ENCODE measurements at places on chromosomes 3 and 15.

DNA sequence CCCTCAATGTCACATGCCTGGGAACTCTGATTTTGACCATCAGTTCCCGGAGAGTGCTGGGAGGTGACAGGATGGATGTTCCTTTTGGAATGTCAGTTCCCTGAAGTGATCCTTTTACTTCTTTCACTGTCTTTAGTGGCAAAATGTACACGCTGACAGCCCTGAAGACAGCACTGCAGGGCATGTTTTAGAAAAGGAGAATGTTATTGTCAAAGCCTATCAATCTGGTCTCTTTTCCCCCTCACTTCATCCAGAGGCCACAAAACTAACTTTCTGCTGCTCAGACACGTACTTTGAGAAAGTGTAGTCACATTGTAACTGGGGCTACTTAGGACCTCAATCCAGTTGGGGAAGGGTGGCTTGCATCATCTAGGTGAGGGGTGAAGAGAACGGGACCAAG lies 14.0 kb upstream of the NEO1 start:
- no peak for DNase-seq

- no peak for DNase-seq
Observed at GRCh38 chr3:152321955-152322377, 53.2 kb downstream of the MBNL1 start.

- no peak for DNase-seq
Observed at GRCh38 chr3:19190602-19191001, 42.3 kb downstream of the KCNH8 start.

DNA sequence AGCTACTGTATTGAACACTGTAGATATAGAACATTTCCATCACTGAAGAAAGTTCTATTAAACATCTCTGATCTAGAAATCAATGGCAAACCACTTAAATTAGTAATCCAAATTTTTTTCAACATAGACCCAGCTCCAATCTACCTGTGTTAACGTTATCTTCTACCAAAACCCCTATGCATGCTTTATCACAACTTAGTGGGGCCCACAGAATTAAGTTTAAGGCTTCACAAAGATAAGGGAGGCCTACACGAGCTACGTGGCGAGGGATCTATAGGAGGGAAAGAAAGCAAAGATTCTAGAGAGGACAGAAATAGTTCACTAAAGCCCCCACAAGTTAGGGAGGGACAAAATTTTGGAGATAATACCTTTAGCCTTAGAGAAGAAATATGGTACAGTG lies 116.1 kb downstream of the TFDP2 start:
- DNase-seq = no peak

DNA sequence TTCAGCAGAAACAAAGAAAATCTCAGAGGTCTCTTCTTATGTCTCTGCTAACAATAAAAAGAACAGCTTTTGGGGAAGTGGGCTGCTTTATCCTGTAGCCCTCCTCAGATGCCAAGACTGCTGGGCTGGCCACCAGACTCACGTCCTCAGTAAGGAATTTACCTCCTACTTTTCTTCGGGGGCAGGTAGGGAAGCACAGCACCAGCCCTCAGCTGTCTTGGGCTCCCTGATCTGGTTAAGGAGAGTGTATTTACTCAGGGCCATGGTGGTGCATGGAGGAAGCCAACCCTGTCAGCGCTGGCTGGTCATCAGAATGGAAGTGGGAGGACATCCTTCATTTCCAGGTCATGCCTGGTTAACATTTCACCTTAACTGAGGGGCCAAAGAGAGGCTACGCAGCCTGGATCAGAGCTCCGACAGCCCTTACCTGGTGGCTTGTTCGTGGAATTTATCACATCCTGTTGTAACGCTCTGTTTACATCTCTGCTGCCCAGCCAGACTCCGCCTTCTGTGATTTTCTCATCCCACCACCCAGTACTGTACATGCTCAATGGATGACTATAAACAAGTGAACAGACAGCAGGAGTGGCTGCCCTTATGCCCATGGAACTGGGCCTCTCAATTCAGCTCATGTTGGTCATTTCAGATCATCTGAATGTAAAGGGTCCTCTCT lies 108.3 kb downstream of the IGF2BP2 start:
- DNase-seq = no peak

DNA sequence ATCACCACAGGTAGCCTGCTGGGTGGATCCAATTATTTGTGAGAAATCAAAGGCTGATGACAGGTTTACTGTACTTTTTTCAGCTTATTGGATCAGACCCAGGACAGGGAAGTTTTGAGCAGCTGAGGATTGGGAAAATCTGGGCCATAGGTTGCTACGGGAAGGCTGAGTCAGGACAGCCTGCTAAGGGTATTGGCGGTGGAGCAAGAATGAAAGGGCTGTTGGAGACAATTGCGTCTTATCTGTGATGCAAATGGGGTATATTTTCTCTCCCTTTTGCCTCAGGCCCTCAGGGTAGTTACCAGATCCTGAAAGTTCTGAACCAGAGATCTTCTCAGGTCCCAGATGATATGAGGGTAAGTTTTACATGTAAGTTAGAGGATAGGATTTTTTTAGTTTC lies 317.7 kb downstream of the EDEM1 start:
- no peak for DNase-seq

DNA sequence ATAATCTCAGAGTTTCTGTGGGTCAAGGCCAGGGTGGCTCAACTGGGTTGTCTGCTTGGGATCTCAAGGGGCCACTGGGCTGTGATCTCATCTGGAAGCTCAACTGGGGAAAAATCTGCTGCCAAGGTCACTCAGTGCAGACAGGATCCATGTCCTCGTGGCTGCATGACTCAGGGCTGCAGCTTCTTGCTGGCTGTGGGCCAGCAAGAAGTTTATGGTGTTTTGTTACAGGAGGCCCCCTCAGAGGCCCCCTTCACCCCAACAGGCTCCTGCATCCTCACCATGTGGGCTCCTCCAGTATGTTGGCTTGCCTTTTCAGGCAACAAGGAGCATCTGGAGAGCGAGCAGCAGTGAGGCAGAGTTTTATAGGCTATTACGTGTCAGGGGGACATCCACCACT lies 14.6 kb downstream of the OCA2 start:
- DNase-seq = no peak

GRCh38 chr15:71115567-71116351 lies 488 bp downstream of the THSD4 start:
- peak; percentile 74 for DNase-seq

Measured in RWPE1 (cell line).